RKO (cell line): ENCODE measurements at places on chromosomes 13 and 19.

DNA sequence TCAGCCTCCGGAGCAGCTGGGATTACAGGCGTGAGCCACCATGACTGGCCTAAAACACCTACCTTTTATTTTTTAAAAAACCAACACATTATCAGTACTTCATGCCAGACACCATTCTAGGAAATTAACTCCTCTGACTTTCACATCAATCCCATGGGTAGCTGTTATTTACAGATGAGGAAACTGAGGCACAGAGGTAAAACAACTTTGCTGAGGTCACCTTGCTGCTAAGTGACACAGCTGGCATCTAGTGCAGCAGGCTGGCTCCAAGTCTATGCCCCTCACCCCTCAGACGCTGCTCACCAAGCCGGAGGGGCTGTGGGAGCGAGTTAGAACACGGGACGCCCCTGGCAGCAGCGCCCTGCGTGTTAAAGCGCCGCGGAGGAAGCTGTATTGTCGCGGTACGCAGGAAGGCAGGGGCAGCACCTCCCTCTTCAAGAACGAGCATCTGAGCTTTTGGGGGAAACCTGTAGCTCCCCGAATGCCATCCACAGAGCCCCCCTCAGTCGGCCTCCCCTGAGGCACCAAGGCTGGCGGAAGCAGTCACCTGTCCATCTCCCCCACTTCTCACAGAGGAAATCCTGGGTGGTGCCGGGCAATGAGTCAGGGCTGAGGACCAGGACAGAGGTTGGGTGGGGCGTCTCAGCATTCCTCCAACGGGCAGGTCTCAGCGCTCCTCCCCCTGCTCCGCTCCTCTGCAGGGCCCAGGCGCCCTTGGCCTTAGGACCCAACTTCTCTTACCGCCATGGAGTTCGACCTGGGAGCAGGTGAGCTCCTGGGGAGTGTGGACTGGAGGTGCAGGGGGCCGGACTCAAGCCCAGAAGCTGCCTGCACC, at the start of gene C19orf33:
Gene C19orf33 (plus strand): TSS at position 735 of the 835 bp plus-strand sequence. CDS start 11 bp downstream, at position 746.
- peak; percentile 53 for DNase-seq

DNA sequence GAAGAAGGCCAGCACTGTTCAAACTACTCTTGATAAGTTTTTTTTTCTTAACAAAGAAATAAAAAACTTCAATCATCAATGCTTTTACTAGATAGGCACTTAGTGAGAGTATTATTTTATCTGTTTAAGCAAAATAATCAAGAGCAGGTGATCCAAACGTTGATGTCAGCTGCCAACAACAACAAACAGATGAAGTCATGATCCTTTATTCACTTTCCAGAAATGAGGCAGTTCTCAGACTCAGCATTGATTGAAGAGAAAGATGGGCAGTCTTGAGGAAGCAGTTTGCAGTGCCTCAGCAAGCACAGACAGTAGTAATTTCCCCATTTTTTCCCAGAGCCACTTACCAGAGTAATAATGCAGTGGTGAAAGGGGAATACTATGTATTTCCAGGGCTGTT, 38.4 kb upstream of the CSNK1A1L start:
- no peak for DNase-seq

GRCh38 chr13:94800423-94800822, 88.1 kb upstream of the SOX21 start:
- DNase-seq, result no peak

DNA sequence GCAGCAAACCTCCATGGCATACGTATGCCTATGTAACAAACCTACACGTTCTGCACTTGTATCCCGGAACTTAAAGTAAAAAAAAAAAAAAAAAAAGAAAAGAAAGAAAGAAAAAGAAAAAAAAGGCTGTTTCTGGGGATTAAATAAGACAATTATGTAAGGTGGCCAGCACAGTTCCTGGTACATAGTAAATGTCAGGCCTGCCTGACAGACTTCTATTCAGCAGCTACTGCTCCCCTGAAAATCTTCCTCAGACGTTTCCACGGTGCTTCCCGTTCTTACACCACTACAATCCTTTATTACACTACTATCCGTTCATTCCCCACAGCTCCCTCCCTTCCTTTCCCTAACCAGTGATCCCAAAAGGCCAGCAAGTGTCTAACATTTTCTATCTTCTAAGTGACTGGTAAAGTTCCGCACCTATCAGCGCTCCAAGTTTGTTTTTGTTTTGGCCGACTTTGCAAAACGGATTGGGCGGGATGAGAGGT, 636 bp upstream of the RB1 start:
- no peak for DNase-seq

DNA sequence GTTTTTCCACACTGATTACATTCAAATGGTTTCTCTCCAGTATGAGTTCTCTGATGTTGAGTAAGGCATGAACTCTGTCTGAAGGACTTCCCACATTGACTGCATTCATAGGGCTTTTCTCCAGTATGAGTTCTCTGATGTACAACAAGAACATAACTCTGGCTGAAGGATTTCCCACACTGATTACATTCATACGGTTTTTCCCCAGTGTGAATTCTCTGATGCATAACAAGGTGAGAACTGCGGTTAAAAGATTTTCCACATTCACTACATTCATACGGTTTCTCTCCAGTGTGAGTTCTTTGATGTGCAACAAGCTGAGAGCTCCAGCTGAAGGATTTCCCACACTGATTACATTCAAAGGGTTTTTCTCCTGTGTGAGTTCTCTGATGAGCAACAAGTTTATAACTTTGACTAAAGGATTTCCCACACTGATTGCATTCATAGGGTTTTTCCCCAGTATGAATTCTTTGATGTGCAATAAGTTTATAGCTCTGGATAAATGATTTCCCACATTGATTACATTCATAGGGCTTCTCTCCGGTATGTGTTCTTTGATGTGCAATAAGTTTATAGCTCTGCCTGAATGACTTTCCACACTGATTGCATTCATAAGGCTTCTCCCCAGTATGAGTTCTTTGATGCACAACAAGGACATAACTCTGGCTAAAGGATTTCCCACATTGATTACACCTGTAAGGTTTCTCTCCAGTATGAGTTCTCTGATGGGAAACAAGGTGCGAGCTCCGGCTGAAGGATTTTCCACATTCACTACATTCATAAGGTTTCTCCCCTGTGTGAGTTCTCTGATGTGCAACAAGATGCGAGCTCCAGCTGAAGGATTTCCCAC, 23.5 kb downstream of the ZNF180 start:
- no peak for DNase-seq
